ENCODE measurements at places on chromosomes 7 and 10. TPM values are rescaled to one million over a fixed set of nuclear protein-coding genes. Genes with fewer than 3 reads are reported as not detected.

Gene TMEM176B
- total RNA-seq = 3.8 TPM

Gene HACD1
- 24.7 TPM for total RNA-seq

Gene MMRN2
- total RNA-seq = 1.7 TPM

Gene NRCAM
- total RNA-seq = 0.14 TPM

Gene PRKCQ
- under 0.01 TPM for total RNA-seq

Gene C10orf62
- total RNA-seq = 0.14 TPM

Gene HYAL4
- not detected for total RNA-seq

Gene TAS2R4
- 0.92 TPM for total RNA-seq

Gene TLX1
- not detected for total RNA-seq

Gene ACSM6
- total RNA-seq = not detected

Gene TMEM60
- 20.4 TPM for total RNA-seq

Gene TECTB
- total RNA-seq = 0.09 TPM

Gene PILRA
- 0.28 TPM for total RNA-seq

Gene ARHGAP19
- 3.8 TPM for total RNA-seq

Gene NUPR2
- total RNA-seq = not detected

Gene SFRP4
- 9.0 TPM for total RNA-seq
